NCI-H2081 (cell line): ENCODE measurements at places on chromosomes 11 and 22.

DNA sequence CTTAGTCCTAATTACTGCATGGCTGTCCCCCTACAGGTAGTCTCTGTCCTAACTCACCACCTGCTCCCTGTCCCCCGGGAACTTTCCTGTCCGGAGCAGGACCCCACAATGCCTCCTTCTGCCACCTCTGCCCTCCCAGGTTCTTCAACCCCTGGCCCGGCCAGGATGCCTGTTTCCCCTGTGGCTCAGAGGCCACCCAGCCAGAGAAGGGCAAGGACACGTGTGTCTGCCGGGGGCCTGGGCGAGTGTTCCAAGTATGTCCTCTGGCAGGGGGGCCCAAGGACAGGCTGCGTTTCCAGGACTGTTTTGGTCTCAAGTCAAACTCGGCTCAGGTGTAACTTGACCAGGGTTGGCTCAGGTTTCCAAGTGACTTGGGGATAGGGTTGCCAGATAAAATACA is 63.8 kb downstream of the BTG4 start:
- no peak for DNase-seq

DNA sequence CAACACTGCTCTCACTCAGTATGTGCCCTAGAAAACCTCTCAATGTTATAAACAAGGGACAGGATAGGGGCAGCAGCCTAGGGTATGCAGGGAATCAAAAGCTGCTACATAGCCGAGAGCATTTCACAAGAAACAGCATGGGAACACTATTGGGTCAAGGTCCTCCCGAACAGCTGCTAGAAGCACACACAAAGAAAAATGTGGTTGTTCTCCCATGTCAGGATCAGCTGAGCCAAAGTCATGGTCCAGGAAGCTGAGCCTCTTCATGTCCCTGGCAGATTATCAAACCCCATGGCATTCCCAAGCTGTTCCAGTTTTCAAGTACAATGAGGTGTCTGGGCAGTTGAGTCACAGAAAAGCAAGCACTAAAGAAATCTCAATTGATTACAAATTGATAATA is 21.0 kb upstream of the GDPD4 start:
- no peak for DNase-seq

DNA sequence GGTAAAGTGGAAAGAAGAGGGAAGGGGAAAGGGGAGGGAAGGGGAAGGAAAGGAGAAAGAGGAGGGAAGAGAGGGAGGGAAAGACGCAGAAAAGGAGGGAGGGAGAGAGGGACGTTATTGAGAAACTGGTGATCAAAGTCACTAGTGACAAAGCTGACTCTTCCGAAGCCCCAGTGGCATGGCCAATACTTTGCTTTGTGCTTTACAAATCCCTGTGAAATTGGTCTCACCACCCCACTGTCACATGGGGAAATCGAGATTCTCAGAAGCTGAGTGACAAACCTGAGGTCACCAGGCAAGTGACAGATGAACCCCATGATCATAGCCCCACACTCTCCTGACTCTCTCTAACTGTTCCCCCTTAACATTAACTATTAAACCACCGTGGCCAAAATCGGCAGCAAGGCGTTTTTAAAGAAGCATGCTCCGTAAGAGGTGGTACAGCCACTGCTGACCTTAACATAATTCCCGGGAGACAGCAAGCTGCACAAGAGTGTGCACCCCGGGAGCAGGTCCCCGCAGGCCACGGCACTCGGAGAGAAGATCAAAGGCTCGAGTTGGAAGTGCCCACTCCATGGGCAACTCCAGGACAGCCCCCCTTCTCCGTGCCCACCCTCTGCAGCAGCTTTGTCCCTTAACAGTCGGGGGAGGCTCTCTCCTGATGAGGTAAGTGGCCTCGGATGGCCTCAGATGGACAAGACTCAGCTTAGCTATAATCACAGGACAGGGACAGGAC is 34.8 kb downstream of the CELSR1 start:
- DNase-seq, result no peak

DNA sequence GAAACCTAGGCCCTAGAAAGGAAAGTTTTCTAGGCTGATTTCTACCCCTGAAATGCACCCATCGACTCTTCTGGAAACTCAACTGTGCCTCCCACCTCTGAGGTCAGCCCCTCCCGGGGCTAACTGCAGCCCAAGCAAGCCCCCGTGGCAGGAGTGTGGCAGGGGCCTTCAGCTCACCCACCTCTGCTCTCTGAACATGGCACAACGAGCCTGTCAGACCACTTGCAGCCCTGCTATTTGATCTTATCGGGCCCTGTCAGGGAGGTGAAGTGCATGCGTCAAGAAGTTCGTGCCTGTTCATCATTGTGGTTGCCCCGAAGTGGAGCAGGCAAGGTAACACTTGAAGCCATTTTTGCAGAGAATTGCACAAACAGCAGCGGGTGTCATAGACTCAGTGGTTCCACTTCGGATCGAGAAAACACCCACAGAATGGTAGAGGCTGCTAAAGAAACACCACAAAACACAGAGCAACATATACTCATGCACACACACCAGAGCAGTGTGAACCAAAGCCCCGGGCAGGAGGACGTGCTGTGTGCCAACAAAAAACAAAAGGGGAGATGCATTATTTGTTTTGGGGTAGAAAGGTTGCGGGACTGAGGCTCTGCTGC is 262.7 kb downstream of the ETS1 start:
- DNase-seq, result no peak
